Thymus (tissue), 14 donors: ENCODE measurements at places on chromosomes 11 and 22.

GRCh38 chr11:133898770-133899115, 53.4 kb upstream of the SPATA19 start:
- no peak for DNase-seq

DNA sequence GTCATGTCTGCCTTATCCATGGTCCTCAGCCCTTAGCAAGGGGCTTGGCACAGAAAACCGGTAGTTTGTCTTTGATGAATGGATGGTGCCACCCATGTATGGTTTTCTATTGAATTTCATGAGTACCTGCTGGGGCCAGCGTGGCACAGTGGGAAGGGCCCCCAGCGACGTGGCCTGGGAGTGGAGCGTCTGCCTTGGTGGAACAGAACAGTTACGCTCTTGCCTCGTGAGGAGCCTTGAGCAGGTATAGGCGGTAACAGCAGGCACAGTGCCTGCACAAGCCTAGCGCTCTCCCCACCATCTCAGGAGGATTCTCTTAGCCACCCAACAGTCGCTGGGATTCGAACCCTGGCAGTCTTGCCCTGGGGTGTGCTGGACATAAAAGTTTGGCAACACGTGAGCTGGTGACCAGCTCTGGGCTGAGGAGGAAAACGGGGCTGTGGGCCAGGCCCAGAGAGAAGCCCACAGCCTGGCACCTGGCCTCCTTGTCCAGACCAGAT, 3.0 kb upstream of the SSH3 start:
- no peak for DNase-seq

GRCh38 chr22:46738647-46739093, 618 bp upstream of the CERK start:
- no peak for DNase-seq

- DNase-seq, result no peak
These were observed 582.3 kb upstream of the CHORDC1 start for GRCh38 chr11:90805172-90805571.

- DNase-seq, result no peak
These were observed 477.1 kb downstream of the BRD1 start for GRCh38 chr22:49350441-49351121.
